Small intestine (tissue), 16 donors: ENCODE measurements at places on chromosomes 3 and 15. TPM values are rescaled to one million over a fixed set of nuclear protein-coding genes. Genes with fewer than 3 reads are reported as not detected.

DNA sequence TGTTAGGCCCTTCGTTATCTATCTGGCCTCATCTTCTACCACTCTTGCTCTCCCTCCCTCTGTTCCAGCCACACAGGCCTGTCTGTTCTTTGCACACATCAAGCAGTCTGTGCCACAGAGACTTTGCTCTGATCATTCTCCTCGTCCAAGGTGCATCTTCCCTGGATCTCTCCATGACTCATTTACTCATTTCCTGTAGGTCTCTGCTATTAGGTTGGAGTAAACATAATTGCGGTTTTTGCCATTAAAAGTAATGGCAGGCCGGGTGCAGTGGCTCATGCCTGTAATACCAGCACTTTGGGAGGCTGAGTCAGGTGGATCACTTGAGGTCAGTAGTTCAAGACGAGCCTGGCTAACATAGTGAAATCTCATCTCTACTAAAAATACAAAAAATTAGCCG lies 9.5 kb upstream of the C3orf49 start:
- DNase-seq: peak; percentile 30

- DNase-seq: no peak
Observed at GRCh38 chr15:83046558-83047127, 20.4 kb downstream of the BTBD1 start.

DNA sequence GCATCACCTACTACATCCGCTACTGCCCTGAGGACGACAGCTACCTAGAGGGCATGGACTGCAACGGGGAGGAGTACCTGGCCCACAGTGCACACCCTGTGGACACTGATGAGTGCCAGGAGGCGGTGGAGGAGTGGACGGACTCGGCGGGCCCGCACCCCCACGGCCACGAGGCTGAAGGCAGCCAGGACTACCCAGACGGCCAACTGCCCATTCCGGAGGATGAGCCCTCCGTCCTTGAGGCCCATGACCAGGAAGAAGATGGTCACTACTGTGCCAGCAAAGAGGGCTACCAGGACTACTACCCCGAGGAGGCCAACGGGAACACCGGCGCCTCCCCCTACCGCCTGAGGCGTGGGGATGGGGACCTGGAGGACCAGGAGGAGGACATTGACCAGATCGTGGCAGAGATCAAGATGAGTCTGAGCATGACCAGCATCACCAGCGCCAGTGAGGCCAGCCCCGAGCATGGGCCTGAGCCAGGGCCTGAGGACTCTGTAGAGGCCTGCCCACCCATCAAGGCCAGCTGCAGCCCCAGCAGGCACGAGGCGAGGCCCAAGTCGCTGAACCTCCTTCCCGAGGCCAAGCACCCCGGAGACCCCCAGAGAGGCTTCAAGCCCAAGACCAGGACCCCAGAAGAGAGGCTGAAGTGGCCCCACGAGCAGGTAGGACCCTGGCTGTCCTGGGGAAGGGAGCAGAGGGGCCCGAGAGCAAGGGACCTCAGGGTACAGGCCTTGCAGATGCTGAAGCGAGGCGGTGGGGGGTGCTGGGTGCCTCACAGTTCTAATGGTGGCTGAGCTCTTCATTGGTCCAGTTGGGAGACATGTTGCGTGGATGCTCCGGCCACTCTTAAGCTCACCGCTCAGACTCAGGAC lies 168.6 kb downstream of the APBA2 start:
- DNase-seq: no peak

DNA sequence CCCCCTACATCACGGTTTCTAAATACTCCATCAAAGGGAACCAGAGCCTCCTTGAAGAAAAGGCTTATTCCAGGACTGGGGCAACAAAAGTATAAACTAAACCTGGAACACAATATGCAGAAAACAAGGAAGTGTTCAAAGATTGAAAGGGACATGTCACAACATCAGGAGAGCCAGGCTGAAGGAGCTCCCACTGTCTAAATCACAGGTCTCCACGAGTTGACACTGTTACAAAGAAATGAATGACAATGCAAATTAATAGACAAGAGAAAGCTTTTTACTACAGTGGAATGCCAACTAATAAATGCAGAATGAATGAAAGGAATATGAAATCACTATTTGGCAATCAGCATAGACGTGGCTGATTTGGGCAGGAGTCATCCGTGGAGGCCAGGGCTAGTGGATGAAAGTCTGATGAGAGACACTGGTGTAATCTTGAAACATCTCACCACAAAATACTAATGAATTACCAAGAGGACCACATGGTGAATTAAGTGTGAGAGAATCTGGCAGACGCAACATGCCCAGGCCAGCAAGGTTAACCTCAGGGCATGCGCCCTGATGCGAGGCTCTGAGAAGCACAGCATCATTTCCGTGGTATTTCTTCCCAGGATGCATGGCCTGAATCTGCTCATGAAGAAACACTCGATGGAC lies 123.8 kb upstream of the TJP1 start:
- DNase-seq: no peak

- no peak for DNase-seq
Observed at GRCh38 chr3:30694148-30694547, 87.7 kb downstream of the TGFBR2 start.

GRCh38 chr3:125045194-125045593 lies 10.6 kb downstream of the HEG1 start:
- no peak for DNase-seq

DPH3 gene
- 35.7 TPM for polyA plus RNA-seq

DNAJC17 gene
- polyA plus RNA-seq: 63.8 TPM

LEKR1 gene
- polyA plus RNA-seq: 0.63 TPM

SLC28A2 gene
- 30.5 TPM for polyA plus RNA-seq

GRCh38 chr15:35358824-35359223 lies 187.1 kb downstream of the DPH6 start:
- no peak for DNase-seq

PDZRN3 gene
- polyA plus RNA-seq: 2.2 TPM

DNA sequence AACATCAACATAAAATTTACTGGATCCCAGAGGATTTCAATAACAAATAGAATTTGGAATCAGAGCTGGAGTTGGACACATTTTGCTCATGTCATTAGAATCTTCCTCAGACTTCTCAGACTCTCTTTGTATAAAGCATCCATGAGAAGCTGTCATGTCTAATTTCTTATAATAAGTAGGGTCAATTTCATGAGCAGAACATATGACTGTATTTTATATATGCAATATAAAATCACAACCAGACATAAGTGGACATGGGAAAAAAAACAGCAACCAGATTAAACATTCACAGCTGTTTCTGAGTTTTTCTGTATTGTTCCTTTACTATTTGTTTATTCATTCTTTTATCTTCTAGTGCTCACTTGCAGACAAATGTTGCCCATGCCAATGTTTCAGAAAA lies 325.5 kb downstream of the RBMS3 start:
- DNase-seq: no peak

DNA sequence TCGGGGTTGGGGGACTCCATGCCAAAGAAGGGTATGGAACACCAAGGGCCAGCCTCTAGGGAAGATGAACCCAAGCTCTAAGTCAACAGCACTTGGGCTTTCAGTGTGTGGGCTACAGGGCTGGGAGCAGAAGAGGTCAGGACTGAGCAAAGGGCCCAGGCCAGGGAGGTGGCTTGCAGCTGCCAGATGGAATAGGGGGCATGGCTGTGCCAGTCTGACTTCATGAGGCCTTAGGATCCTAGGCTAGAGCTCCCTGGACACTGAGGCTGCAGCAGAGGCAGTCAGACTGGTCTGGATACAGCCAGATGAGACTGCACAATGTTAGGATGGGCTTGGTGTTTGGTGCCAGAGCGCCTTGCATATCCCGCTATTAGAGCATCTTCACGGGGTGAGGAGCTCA lies 3.8 kb downstream of the RASGRF1 start:
- DNase-seq: no peak

DNA sequence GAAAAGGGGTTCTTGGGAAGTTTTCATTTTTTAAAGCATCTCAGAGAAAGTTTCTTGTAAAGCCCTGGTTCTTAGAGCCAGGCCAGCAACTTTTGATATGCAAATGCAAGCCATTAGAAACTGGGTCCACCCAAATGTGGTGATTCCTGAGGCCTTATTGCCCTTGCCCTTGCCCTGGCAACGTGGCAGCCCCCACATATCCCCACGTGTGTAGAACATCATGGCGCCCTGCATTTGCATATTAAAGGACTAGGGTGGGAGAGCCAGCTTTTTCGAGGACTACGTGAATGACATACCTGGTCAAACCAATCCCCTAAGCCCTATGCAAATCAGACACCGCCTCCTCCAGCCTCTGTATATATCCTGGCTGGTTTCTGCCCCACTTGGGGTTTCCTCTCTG lies 314.9 kb upstream of the NECTIN3 start:
- no peak for DNase-seq

- DNase-seq: peak; percentile 41
Observed at GRCh38 chr3:138774529-138775253, 60.0 kb downstream of the PIK3CB start.

GDPGP1 gene
- 5.6 TPM for polyA plus RNA-seq

GOLGA8K gene
- polyA plus RNA-seq: 1.0 TPM
